A172 (cell line): ENCODE measurements at places on chromosomes 13 and 19. TPM values are rescaled to one million over a fixed set of nuclear protein-coding genes. Genes with fewer than 3 reads are reported as not detected.
A peak's percentile ranks its signal among the peaks of the same experiment; 100 is the strongest.

DNA sequence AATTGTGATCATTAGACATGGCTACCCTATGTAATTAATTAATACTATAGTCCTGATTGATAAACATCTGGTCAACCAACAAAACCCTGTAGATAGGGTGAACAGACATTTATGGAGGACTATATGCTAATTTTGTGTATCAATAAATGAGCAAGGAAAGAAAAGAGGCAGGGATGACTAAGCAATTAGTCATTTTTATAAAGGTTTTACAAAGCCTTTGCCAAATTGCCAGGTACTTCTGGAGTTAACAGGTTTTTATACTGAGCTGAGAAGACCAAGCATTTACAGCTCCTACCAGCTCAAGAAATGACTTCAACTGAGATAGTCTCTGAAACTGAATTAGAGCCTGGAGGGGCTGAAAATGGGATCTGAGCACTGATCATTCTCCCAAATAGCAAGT lies 186.8 kb upstream of the PRR20A start:
- DNase-seq: no peak

EMC10 gene
- total RNA-seq: 61.5 and 64.7 TPM in 2 replicates

GRCh38 chr19:13838435-13839129 lies 38.4 kb upstream of the NANOS3 start:
- DNase-seq: no peak

VSTM2B gene
- not detected in 2 replicates for total RNA-seq

DNA sequence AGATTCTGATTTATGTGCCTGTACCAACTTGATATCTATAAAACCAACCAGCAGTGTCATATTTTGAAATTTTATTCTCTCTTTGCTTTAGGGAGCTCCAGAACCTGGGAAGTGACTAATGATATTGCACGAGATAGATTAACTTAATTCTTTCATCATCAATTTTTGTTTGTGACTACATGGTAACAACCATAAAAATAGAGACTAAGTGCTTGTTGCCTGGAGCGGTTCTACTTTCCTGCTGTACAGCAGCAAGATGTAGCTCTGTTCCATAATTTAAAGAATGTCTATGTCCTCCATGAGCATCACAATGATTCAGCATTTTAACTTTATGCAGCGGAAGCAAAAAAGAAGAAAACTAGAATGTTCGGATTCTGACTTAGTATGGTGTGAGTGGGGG lies 275.6 kb downstream of the KLF5 start:
- no peak for DNase-seq

NALCN gene
- total RNA-seq: 0.60 and 0.72 TPM in 2 replicates

C13orf42 gene
- total RNA-seq: not detected in 2 replicates

ZNF829 gene
- total RNA-seq: 4.3 and 5.4 TPM in 2 replicates

FFAR2 gene
- not detected in 2 replicates for total RNA-seq

- DNase-seq: no peak
Measured at GRCh38 chr13:71831716-71832115, 35.3 kb downstream of the DACH1 start.

NAXD gene
- 4.8 and 7.2 TPM in 2 replicates for total RNA-seq

DNA sequence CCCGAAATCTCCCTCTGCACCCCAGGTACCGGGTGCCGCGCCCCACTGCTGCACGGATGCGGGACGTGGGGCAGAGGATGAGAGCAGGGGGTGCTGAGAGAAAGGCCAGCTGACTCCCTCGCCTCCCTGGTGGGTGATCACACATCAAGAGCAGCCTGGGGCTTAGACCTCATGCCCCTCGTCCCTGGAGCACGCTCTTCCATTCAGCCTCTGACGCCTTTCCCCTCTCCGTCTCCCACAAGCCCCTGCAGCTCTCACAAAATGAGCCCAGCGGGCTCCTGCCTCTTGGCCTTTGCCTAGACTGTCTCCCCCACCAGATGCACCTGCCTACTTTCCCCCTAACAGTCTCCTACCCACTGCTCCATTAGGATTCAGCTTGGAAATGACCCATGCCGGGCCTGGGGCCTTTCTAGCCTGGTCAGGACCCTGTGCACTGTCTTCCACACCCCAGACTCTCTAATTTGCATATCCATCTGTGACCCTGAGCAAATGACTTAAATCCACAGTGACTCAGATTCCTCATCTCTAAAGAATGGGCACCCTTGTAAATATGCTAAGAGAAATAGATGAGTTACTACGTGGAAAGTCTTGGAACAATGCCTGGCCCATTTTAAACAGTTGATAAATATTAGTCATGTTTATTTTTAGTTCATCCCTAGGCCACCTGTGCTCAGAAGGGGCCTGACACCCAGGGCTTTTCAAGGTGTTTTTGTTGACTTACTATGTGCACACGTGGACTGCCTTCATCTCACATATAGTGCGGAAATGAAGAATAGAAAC lies 582 bp upstream of the PTPRH start:
- peak; percentile 100 for DNase-seq

EDNRB gene
- total RNA-seq: not detected in 2 replicates
